ENCODE measurements at places on chromosomes 2 and 18.
A peak's percentile ranks its signal among the peaks of the same experiment; 100 is the strongest.

DNA sequence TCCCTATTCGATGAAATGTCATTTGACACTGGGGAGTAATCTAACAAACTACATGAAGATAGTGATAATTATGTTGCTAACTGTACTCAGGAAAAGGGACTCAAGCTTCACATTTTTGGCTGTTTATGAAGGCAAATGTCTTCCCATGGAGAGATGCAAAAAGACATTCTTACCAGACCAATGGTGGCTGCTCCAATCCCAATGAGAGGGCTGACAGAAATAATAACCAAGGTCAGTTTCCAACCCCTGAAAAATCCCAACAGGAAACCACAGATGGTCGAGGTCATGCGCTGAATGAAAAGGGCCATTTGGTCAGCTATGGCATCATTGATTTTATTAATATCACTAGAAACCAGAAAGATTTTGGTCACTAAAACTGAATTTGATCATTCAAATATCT is 37.6 kb downstream of the ABCB11 start:
- DNase-seq = no peak

- DNase-seq = no peak
Measured at GRCh38 chr18:58800582-58800981, 64.1 kb upstream of the ZNF532 start.

- DNase-seq = no peak
Measured at GRCh38 chr2:69774984-69775982, 33.3 kb downstream of the ANXA4 start.

GRCh38 chr18:12076424-12077140 is 17.1 kb upstream of the ANKRD62 start:
- no peak for DNase-seq

DNA sequence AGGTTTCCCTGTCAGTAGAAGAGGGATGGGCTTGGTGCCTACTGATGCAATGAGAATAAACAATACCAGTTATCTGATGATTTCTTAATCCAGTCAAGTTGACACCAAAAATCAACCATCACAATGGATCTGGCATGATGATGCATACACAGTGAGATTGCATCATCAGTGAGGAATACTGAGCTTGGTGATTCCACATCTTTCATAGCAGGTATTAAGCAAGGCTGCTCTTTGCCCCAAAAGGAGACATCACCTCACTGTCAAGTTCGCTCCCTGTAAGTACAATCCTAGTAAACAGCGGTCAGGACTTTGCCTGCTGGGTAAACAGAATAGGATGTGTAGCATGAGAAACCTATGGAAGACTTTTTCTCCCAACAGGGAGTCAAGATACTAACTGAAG is 282.7 kb upstream of the CDH2 start:
- no peak for DNase-seq

DNA sequence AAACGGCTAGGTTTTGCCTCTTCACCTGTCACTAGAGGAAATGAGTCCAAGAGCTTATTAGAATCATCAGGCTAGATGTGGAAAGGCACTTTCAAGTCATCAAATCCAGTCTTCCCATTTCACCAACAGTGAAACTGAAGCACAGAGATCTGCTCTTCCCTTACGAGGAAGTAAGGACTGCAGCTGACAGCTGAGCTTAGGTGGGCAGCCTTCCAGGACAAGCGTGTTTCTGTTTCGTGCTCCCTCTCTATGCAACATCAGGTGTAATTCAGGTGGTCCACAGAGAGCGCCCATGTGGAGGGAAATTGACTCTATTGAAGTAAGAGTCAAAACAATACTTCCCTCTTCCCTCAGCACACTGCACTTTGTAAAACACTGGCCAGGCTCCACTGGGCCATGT is 5.5 kb downstream of the CYRIA start:
- DNase-seq = no peak

GRCh38 chr2:98751748-98752147 is 20.8 kb upstream of the MGAT4A start:
- no peak for DNase-seq

- no peak for DNase-seq
Measured at GRCh38 chr2:96423828-96424227, 81.3 kb downstream of the NEURL3 start.

DNA sequence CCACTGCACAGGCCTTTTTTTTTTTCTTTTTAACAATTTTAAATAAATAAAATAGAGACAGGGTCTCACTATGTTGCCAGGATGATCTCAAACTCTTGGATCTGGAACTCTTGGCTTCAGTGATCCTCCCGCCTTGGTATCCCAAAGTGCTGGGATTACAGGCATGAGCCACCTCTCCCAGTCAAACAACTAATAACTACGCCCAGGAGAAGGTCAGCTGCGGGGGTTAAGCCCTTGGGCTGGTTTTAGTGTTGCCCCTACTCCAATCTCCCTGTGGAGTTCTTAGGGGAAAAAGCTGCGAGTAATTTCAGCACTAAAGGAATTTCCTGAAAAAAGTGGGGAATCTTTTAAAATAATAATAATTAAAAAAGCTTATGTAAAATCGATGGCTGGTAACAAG is 96.4 kb upstream of the XPO1 start:
- DNase-seq = no peak

GRCh38 chr2:98605076-98605475 is 3.2 kb downstream of the COA5 start:
- DNase-seq = no peak

- no peak for DNase-seq
Measured at GRCh38 chr2:6139916-6140315, 447.7 kb downstream of the SOX11 start.

GRCh38 chr2:127425540-127426490 is 7.6 kb downstream of the PROC start:
- no peak for DNase-seq

GRCh38 chr2:135948642-135949355 is 36.6 kb downstream of the DARS1 start:
- no peak for DNase-seq

GRCh38 chr2:11156396-11157075 is 1.3 kb downstream of the SLC66A3 start:
- no peak for DNase-seq

GRCh38 chr18:23718243-23718720 is 29.0 kb downstream of the LAMA3 start:
- DNase-seq = no peak

- DNase-seq = no peak
Measured at GRCh38 chr18:61939046-61939674, 46.4 kb upstream of the RNF152 start.

DNA sequence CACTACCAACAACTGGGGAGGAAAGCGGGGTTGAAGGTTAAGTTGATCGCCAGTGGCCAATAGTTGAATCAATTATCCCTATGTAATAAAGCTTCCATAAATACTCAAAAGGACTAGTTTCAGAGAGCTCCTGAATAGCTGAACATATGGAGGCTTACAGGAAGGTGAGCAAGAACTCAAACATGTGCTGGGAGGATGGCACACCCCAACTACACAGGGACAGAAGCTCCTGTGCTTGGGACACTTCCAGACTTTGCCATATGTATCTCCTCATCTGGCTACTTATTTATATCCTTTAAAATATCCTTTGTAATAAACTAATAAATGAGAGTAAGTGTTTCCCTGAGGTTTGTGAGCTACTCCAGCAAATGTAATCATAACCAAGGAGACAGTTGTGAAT is 115.7 kb downstream of the HNMT start:
- no peak for DNase-seq

DNA sequence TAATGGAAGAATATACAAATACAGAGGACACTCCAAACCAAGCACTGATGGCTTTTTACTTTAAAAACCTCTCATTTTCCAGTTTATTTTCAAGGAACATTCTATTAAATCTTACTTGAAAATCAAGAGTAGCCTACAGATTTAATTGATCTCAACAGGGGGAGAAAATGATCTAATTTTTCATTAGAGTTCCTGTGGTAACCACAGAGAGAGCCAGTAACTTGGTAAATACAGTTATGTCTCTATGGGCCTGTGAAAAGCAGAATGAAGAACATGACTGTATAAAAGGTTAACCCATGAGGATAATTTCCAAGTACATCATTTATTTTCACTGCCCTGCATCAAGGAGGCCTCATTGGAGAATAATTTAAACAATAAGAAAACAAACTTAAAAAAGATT is 39.8 kb upstream of the ITPRID2 start:
- no peak for DNase-seq

DNA sequence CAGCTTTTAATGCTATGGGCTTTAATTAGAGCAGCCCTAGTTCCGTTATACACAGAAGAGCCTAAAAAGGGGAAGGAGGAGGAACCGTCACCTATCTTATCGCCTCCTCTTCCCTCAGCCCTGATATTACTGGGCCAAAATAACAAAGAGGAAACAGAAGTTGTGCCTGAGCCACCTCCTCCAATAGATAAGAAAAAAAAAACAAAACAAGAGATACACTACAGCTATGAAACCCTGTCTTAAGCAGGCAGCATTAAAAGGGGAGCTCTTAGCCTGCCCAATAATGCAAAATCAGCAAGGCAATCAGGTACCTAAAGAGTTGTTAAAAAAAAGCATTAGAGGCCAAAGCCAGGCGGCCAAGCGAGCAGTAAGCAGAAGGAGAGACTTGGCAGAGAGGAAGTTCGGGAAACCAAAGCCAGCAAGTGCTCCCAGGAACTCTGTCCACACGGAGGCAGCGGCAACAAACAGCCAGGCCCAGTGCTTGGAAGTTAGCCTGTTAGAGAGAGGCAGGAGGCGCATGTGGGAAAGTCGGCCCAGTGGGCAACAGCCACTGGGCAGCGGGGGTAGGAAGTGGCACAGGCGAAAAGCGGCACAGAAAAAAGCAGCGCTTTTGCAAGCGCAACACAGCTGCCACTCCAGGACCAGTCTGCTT is 41.8 kb upstream of the PDK1 start:
- DNase-seq = peak; percentile 50

- DNase-seq = no peak
Measured at GRCh38 chr2:157329524-157329923, 3.9 kb upstream of the ERMN start.

- no peak for DNase-seq
Measured at GRCh38 chr18:63725682-63726480, 23.1 kb downstream of the SERPINB11 start.

GRCh38 chr2:223923976-223924375 is 21.2 kb downstream of the WDFY1 start:
- no peak for DNase-seq

DNA sequence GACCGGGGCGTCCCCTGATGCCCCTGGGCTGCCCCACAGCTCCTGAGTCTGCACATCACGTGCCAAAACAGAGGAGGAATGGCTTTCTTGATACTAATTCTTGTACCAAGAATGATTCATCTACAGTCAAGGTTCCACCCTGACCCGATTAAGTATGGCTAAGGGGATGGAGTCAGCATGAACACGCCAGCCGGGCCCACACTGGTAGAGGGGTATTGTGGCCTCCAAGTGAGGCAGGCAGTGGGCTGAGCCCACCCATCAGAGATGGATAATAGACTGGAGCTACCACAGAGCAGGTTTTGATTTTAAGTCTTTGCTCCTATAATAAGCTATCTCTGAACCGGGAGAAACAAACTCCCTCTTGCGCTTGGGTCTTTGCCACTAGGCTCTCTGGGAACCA is 17.9 kb upstream of the GNAL start:
- no peak for DNase-seq

DNA sequence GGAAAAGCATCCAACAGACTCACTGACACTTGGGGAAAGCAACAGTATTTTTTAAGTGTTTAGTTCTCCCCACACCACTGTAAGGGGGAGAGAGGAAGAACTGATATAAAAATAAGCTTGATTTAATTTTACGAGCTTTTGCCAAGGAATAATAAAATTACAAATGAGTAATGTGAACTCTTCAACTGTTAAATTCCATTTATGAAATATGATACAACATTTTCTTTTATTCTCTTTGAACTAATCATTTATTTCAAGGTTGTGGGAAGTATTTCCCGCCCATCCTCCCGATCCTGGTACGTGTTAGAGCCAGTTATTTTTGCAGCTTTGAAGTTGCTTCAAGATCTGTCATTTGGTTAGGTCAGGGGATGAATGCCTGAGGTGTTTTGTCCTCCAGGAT is 35.2 kb downstream of the WDPCP start:
- no peak for DNase-seq

DNA sequence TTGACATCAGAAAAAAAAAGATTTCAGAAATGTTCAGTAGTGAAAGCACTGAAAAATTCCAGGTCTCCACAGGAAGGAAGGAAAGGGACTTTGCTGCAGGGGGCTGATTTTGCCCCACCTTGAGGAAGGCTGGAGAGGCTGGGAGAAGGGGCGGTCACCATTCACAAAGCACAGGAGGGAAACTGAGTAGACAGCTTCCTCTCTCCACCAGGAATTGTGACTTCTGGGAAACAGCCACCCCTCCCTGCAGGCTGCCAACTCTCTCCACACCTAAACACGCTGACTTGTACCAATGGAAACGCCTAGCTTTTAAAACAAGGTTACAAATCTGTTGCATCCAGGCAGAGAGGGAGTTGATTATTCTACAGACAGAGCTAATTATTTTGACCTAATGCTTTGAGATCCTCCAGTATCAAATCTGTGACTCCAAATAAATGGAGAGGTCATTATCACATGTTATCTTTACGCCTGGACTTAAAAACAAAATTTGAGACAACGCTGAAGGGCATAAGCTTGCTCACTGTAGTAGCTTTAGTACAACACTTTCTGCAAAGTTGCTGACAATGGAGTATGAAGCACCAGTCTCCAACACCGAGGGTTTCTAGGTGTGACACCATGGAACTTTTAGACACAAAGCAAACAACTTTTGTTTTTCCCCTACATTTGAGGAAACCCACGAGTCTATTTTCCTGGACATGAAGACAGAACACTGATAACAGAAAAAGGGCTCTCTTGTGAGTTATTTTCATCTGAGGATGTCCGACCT is 42.7 kb downstream of the EPHA4 start:
- DNase-seq = no peak

GRCh38 chr2:181850936-181851560 is 40.5 kb upstream of the ITPRID2 start:
- no peak for DNase-seq

DNA sequence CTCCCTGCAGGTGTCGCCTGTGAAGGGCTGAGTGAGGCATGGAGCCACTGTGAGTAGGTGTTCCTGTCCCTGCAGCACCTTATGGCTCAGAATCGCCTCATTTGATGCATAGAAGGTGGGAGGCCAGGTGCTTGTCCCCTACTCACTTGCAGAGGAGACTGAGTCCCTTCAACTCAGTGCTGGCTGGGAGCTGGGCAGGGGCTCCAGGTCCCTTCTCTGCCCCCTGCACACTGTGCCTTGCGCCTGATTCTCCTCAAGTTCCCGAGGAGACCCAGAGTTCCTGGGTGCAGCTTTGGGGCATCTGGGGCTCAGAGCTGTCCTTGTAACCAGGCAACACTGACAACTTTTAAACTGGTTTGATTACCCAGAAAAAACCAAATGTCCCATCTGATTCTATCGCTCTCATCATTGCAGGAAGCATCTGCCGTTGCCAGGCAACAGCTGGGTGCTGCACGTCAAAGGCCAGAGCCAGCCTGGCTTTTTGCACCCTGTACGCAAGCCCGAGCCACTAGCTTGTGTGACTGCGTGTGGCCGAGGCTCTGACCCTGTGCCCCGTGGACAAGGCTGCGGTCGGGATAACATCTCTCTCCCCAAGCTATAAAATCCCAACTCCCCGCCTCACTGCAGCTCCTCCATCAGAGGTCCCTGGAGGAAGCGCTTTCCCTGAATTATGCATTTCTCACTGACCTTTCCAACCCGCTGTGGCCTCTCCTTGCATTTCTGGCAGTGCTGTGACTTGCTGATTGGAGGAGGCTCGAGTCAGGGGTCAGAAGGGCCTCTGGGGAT is 130.8 kb upstream of the HDAC4 start:
- no peak for DNase-seq

GRCh38 chr2:217396586-217396985 is 536.7 kb upstream of the TNP1 start:
- DNase-seq = no peak

GRCh38 chr18:43115076-43115921 is at the start of gene RIT2:
TSS of gene RIT2 (minus strand) at chr18:43115685.
- DNase-seq = no peak

Data from putamen (tissue), 1 donor.